NCI-H2171 (cell line): ENCODE measurements at places on chromosomes 12 and 14.

DNA sequence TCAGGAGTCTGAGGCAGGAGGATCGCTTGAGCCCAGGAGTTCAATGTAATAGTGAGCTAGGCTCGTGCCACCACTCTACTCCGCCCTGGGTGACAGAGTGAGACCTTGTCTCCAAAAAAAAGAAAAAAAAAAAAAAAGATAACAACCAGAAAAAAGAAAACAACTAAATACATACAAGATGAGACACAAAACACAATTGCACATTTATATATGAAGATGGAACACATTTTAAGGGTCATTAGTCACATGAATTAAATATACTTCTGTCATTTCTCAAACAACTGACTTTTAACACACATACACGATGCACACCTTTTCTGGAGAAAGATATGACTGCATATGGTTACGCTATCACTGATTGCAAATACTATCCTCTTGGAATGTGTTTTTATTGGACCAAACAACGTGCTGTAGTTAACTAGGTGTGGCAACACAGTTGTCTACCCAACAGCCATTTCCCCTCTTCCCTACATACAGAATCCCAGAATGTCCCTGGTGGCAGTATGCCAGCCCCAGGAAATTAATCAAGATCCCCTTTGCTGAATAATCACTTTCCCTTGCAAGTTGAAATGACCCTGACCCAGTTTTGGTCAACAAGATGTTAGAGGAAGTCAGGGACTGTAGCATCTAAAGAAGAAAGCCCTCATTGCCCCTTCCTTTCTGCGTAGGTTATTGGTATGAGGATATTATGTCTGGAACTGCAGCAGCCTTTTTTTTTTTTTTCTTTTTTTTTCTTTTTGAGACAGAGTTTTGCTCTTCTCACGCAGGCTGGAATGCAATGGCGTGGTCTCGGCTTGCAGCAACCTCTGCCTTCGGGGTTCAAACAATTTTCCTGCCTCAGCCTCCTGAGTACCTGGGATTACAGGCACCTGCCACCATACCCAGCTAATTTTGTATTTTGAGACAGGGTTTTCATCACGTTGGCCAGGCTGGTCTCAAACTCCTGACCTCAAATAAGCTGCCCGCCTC lies 5.6 kb upstream of the MYL6B start:
- no peak for DNase-seq

GRCh38 chr14:102403028-102403427 lies 40.3 kb downstream of the TECPR2 start:
- no peak for DNase-seq

- no peak for DNase-seq
Measured at GRCh38 chr14:64806202-64806861, 73.4 kb downstream of the SPTB start.

GRCh38 chr14:64946310-64947045 lies 3.9 kb upstream of the GPX2 start:
- DNase-seq, result no peak

DNA sequence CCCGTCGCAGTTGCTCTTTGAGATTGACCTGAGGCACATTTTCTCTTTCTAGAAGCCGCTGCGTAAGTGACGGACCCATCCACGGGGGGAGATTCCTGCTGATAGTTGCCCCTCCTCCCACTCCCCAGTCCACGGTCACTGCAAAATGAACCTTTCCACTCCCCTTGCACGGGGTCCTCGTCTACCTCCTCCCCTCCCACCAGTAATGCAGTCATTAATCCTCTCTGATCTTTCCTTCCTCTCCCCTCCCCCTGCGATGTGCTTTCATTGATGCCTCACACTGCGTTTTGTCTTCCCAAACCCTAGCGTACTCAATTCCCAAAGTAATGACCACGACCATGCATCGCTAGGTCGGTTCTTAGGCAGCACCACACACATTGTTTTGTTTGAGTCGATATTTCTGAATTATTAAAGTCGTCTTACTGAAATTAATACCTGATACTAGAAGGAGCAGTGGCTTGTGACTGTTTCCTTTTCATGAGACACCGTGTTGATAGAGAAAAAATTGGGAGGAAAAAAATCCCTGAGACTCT lies 857 bp downstream of the ETNK1 start:
- DNase-seq, result no peak

DNA sequence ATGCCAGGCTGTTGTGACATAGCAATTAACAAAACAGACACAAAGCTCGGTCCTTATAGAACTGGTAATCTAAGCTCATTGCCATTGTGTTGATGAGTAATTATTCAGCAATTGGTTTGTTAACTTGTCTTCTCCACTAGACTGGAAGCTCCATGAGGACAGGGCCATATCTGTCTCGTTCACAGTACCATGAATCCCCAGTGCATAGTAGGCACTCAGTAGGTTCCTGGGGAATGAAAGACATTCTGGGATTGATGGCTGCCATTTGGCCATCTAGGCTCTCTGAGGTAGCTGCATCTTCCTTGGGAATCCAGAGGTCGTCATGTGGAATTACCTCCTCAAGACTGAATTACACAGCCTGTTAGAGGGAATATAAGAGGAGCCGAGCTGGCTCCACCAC lies 177.3 kb downstream of the CHST11 start:
- DNase-seq, result no peak

DNA sequence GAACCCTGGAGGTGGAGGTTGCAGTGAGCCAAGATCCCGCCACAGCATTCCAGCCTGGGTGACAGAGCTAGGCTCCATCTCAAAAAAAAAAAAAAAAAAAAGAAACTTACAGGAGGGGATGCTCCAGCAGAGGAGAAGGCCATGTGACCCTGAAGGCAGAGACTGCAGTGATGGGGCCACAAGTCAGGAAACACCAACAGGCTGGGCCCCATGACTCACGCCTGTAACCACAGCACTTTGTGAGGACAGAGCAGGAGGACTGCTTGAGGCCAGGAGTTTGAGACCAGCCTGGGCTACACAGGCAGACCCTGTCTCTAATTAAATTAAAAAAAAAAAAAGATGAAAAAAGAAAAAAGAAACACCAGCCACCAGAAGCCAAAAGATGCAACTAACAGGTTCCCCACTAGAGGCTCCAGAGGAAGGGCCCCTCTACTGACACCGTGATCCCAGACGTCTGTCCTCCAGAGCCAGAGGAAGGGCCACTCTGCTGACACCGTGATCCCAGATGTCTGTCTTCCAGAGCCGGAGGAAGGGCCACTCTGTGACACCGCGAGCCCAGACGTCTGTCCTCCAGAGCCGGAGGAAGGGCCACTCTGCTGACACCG lies 9.1 kb upstream of the GLT1D1 start:
- DNase-seq, result no peak

- DNase-seq, result no peak
Measured at GRCh38 chr12:52831251-52831650, 2.9 kb downstream of the KRT79 start.

- DNase-seq, result no peak
Measured at GRCh38 chr12:12676605-12677004, 19.4 kb downstream of the GPR19 start.

- no peak for DNase-seq
Measured at GRCh38 chr14:72503696-72504368, 390.1 kb downstream of the DPF3 start.

GRCh38 chr12:19972325-19973288 lies 395.7 kb upstream of the PDE3A start:
- DNase-seq, result no peak

- no peak for DNase-seq
Measured at GRCh38 chr12:62562846-62563245, 96.2 kb downstream of the MON2 start.

DNA sequence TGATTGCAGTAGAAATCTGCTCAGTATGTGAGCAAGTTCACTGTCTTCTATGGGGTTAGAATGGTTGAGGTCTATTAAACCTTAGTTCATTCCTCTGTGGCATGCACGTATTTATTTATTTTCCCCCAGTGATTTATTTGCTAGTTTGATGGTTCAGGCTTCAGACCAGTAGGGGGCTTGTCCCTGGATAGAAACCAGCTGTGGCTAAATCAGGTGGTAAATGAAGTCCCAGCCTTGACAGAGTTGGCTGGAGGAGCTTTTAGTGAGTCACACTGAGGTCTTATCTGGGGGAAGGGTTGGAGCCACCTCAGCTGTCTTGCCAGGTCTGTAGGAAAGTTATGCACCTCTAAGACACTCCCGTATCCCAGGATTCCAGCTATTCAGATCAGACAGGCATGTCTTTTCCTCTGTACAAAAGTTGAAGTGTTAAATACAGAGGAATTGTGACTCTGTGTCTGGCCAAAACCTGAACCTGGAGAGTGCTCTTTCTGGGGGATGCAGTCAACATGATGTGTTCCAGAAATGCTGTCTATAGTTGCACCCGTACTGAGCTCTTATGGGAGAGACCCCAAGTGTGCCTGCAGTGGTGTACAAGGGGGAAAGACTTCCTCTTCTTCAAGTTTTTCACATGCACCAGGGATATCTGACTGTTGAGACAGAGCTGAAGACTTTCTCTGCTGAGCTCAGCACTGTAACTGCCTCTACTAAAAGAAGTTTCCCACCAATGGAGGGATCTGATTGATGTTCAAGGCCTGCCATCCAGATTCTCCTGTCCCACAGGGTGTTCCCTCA lies 1322.1 kb downstream of the TMEM121 start:
- DNase-seq, result no peak

GRCh38 chr12:2733493-2734355 lies 61.0 kb upstream of the FKBP4 start:
- DNase-seq, result no peak

- no peak for DNase-seq
Measured at GRCh38 chr12:10153271-10154144, 18.4 kb downstream of the OLR1 start.

DNA sequence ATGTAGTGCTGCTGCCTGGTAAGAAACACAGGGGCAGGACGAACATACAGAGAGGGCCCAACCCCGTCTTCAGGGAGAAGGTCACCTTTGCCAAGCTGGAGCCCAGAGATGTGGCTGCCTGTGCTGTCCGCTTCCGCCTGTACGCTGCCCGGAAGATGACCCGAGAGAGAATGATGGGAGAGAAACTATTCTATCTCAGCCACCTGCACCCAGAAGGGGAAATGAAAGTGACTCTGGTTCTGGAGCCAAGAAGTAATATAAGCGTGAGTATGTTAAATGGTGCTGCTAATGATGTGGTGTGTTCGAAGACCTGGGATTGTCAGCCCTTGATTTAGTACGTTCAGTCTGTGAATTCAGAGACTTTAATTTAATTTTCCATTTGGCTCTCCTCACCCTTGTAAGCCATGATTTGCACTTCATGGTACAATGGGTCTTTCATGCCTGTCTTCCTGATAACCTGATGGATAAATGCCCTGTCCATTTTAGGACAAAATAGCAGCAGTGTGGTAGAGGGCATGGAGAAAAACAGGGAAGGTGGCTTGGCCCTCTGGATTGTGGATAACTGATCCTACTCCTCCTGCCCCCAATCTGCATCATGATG lies 318.9 kb downstream of the SNAPC1 start:
- no peak for DNase-seq

DNA sequence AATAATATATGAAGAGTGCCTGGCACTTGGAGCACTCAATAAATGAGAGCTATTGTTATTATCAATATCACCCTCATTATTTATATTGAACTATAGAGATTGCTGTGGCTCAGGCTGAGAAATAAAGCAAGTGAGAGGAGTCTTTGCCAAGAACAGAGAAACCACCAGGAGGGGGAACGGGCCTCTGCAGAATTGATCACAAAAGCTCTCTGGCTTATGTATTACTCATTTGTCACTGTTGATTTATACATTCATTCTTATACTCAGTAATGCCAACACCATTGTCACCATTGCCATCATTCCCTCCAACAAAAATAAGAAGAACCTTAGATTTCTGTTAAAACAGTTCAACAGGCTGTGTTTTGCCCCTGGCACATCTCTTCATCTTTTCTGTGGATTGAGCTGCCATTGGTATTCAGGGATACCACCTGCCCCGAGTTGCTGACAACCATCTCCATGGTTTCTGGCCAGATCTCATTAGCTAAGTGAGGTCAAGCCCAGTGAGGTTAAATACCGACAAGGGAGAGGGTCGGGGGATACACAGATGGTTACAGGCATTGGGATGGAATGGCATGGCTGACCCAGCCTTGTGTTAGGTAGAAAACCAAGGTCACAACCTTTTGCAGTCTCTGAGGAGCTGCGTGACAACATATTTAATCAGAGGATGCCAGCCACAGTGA lies 21.8 kb upstream of the PCNX1 start:
- DNase-seq, result no peak

- peak; percentile 19 for DNase-seq
Measured at GRCh38 chr14:20855652-20856291, 35.4 kb upstream of the RNASE3 start.

DNA sequence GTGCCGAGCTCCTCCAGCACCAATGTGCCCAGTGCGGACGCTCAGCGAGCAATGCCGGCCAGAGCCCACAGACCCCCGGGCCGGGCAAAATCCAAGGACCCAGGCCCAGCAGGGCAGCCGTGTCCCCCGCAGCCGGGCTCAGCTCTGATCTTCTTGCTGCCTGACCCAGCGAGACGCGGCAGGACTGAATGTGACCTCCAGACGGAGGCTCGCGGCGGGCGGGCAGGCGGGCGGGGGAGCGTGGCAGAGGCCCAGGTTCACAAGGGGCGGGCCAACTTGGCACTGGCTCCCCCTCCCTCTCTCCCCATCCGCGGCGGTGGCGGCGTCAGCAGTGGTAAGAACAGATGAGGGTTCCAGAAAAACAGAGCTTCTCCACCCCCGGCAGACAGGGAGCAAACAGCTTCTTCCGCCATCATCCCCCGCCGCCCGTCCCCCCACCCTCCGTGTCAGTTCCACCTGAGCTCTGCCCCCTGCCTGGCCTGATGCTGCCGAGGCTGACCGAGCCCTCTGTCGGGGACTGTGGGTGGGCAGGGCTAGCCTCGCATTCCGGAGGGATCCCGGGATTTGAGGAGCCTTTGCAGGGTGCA lies 94.3 kb downstream of the RFLNA start:
- DNase-seq, result peak; percentile 67

- DNase-seq, result no peak
Measured at GRCh38 chr12:80293759-80294158, 150.3 kb upstream of the PTPRQ start.

- peak; percentile 81 for DNase-seq
Measured at GRCh38 chr14:56422703-56423213, 156.8 kb upstream of the TMEM260 start.

DNA sequence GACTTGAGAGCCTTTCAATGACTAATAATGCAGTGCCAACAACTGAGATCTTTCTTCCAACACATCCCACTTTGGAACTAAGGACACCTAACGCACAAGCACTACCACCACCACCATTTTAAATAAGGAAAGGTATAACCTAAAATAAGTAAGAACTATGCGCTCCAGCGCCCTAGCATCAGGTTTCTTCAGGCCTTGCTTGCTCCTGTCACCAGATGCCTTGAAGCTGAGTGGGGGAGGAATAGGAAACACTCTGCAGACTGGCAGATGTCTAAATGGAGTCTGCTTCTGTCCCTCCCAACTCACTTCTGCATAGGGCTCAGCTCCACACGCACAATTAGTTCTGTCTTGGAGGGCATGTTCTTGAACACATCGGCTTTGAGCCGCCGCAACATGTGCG lies 15.1 kb downstream of the CHD4 start:
- peak; percentile 73 for DNase-seq

- DNase-seq, result no peak
Measured at GRCh38 chr12:46492471-46493085, 120.0 kb upstream of the SLC38A2 start.

DNA sequence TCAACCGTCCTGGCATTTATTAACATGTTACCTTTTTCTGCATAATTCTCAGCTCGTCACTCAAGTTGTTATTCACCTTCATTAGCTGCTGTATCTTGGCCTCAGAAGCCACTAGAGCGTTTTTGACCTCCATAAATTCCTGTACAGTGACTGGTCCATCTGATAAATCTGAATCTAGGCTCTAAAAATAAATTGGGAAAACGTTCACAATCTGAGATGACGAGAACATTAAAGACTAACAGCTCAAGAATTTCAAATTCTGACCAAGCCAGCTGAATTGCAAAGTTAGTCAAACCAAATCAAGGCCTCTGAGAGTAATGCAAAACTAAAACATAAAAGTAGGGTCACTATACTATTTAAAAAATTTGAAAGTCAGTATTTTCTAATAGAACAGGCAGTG lies 45.0 kb downstream of the GIT2 start:
- no peak for DNase-seq
